ENCODE measurements at places on chromosomes 2 and 18.

DNA sequence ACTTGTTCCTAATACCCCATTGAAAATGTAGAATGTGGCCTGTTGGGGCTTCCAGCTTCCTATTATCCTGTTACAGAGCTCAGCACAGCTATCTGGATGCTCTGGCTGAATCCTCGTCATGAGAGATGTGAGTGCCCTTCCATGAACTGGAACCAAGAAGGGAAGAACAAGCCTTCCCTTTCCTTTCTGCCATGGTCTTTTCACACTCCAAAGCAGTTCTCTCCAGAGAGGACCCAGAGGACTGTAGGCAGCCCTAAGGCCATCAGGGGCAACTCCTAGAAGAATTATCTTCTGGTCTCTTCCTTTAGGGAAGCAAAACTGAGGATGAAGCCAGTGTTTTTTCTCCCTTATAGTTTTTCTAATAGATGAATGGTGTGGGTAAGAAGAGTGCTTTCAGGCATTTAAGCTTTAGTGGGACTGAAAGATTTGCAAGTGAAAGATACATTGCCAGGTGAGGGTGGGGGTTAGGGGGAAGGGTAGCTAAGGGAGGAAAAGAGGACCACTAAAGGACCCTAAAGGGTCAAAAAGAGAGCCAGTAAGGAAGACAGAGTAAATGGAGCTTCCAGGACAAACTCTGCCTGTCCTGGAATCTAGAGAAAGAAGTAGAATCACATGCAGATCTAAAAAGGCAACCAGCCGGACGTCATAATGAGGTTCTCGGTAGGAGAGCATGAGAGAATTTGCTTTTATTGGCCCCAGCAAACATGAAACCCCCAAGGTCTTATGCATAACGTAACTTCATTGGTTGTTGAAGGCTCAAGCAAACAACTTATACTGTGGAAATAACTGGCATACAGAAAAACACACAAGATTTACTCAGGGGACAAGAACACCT lies 12.4 kb upstream of the XPO1 start:
- DNase-seq = no peak

GRCh38 chr2:239953418-239954061 lies 71.6 kb downstream of the NDUFA10 start:
- no peak for DNase-seq

- DNase-seq = no peak
Observed at GRCh38 chr2:190455358-190456095, 47.4 kb downstream of the MFSD6 start.

DNA sequence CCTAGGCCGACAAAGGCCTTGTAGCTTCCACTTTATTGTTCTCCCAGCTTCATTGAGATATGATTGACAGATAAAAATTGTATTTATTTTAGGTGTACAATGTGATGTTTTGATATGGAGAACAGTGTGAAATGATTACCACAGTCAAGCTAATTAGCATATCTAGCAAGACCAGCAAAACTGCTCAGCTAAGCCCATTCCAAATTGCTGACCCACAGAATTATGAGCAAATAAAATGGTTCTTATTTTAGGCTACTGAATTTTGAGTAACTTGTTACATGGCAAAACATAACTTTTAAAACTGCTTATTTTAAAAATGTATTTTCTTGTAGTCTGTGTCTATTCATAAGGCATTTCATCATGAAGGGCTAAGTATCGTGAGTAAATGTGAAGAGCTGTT lies 8.6 kb upstream of the SELENOI start:
- DNase-seq = no peak

GRCh38 chr18:69596345-69596744 lies 195.7 kb downstream of the DOK6 start:
- no peak for DNase-seq

GRCh38 chr2:161077367-161078210 lies 82.6 kb upstream of the TANK start:
- peak; percentile 51 for DNase-seq

DNA sequence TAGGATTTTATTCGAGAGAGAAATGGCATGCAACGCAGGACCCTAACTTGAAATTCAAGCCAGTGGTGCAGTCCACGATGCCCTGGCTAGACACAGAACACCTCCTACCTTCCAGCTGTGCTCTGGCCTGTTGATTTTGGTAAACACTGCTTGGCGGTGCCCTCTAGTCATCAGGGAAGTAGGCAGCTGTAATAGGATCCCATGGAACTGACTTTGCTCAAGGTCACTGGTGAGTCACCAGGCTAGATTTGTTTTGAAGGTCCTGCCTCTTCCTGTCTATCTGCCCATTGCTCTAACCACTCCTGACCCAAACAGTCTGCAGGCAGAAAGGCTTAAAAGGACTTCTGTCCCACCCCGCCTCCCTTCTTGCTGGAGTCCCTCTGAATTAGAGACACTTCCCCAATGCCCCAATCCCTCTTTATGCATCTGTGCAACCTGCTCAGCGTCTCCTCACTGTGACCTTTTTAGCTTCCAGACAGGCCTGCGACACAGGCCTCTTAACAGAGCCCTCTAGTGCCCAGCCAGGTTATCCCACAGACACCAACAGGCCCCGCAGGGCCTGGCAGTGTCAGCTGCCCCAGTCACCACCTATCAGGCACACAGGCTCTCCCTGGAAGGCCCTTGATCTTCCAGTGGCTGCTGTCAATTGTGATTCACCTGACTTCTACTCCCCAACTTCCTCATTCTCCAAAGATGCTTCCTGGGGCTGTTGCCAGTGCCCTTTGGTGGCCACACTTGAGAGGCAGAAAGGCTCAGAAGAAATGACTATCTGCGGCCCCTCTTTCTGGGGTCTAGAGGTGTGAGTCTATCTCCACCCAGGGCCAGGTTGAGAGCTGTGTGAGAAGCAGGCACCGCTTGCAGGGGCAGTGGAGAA lies 5.2 kb downstream of the TMEM127 start:
- DNase-seq = no peak

DNA sequence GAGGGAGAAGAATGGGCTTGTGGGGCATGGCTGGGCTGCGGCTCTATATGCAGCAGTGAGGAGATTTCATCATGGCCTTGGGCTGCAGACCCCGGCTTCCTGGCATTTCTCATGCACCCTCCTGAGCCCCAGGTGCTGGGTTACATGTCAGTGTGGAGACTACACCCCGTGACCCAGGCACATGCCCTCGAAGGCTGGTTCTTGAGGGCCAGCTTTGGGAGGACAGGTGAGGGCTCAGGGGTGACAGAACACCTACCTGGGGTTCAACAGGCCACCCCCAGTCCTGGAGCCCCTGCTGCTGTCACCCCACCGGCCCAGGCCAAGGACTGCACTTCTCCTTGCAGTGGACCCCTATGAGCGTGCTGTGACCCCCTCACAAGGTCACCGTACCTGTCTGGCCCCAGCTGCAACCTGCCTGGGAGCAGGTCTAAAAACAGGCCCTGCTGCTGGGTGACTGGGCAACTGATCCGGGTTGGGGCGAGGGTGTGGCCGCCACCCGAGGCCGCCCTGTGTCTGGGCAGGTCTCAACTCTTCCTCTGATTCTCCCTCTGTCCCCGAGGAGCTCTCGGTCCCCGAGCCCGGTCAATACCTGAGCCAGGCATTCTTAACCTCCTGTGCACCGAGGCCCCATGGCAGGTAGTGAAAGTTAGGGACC lies 94.8 kb upstream of the OTOS start:
- DNase-seq = no peak

- no peak for DNase-seq
Observed at GRCh38 chr2:42843131-42843530, 50.7 kb upstream of the HAAO start.

GRCh38 chr18:63986885-63987284 lies 17.0 kb downstream of the SERPINB8 start:
- DNase-seq = no peak

DNA sequence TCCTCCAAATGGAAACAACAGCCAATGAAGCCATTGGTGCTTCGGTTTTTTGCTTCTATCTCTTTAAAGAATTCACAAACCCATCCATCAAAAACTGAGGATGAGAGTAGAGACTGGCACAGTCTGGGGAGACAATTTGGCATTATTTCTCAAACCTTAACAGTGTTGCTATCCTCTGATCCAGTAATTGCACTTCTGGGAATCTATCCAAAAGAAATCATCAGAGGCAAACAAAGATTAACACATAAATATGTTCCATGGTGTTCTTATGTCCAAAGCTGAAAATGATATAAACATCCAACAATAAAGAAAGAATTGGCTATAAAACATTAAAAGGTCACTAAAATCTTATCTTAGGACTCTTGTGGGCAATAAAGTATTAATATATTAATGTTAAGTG lies 35.1 kb downstream of the REEP1 start:
- no peak for DNase-seq

DNA sequence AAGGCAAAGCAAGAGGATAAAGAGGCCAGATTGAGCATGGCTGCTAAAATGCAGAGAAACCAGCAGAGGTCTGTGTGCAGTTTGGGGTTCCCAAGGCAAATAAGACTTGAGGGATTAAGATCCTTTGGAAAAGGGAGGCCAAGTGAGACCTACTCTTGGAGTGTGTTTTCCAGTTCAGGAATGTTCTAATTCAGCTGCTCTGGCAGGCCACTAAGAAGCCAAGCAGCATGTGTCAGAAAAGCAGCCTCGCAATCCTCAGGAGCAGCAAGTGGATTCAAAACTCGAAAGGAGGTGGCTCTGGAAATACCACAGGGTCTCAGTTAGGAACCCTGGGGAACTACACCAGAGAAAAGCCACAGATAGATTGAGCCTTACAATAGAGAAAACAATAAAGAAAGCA lies 569.2 kb downstream of the METTL4 start:
- DNase-seq = no peak

GRCh38 chr2:128423788-128424165 lies 105.1 kb upstream of the HS6ST1 start:
- no peak for DNase-seq

DNA sequence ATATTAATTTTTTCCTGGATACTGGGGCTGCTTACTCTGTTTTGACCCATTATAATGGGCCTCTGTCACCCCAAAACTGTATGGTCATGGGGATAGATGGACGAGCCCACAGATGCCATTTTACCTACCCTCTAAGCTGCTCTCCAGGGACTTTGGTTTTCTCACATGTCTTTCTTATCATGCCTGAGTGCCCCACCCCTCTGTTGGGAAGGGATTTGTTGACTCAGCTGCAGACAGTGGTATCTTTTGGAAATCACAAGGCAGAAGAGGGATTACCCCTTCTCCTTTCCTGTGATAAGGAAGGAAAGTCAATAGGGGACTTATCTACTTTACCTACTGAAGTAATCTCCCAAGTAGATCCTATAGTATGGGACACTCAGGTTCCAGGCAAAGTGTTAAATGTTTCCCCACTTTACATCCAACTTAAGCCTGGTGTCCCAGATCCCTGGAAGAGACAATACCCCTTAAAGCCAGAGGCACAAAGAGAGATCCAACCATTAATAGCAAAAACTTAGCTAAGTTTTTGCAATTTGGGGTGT lies 182.7 kb downstream of the RNF152 start:
- no peak for DNase-seq

- no peak for DNase-seq
Observed at GRCh38 chr2:220499225-220499624, 871.8 kb downstream of the SLC4A3 start.

GRCh38 chr18:58217052-58217451 lies 173.0 kb downstream of the NEDD4L start:
- no peak for DNase-seq

- DNase-seq = no peak
Observed at GRCh38 chr18:12606592-12607315, 51.2 kb downstream of the SPIRE1 start.

- no peak for DNase-seq
Observed at GRCh38 chr2:21650569-21650968, 526.8 kb downstream of the TDRD15 start.

GRCh38 chr2:209382775-209383174 lies 41.1 kb upstream of the MAP2 start:
- no peak for DNase-seq

DNA sequence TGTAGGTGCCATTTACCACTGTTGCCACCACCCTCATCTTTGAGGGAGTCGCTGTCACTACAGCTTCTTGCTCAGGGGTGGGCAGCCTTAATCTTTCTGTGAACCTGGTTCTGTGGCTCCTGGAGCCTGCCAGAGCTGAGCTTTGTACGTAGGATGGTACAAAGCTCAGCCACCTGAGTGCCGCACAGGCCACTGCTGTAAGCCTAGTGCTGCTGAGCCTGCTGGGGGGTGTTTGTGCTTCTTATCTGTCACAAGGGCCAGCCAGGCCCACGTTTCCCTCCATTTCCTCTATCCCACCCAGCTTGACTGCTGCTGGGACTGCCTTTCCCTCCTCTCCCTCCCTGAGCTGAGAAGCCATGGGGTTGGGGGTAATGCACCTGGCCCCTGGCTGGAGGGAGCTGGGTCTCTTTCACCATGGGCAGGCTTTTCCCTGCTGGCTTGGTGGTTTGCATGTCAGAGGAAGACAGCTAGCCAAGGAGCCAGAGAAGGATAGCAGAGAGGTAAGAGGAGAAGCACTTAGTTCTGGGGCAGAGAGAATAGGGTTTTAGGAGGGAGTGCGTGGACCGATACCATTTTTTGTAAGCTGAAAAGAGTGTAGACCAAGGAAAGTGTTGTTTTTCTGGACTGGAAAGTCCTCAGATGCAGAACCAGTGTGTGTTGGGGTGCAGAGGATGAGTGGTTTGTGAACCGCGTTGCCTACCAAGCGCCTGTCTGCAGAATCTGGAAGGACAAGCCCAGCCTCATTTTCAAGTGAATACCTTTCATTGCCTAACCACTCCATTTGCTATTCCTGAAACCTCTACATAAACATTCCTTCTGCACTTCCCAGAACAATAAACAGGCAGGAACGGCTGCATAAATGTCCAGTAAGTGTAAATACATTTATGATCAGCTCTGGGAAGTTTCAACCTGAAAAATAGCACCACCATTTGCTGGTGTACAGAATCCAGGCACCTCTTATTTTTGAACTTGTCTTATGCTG lies 45.1 kb upstream of the FHL2 start:
- DNase-seq = no peak

- DNase-seq = no peak
Observed at GRCh38 chr2:8605351-8606065, 76.3 kb upstream of the ID2 start.

- DNase-seq = no peak
Observed at GRCh38 chr2:116145031-116145430, 1669.5 kb upstream of the DDX18 start.

DNA sequence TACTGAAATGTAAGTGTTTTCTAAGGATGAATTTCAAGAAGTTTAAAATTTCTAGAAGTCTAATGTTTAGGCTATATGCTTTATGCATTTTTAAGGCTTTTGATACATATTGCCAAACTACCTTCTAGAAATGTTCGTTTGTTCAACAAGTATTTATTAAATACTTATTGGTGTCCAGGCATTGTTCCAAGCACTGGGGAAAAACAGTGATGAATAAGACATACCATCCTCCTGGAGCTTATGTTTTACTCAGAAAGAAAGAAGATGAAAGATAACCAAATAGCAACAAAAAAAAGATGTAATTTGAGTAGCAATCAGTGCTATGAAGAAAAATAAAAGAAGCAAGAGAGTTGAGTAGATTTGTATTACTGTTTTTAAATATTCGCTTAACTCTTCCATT lies 692.9 kb downstream of the SLC4A3 start:
- no peak for DNase-seq
